Activated CD4-positive, alpha-beta T cell treated with anti-CD3 and anti-CD28 coated beads, Interleukin-2, amount 50 U/mL, for 1 hour (primary cell): ENCODE measurements at places on chromosomes 12 and 14.

GRCh38 chr12:13199592-13199991 is 3.1 kb downstream of the EMP1 start:
- DNase-seq: no peak

GRCh38 chr12:113405694-113406093 is 2.0 kb upstream of the SDS start:
- DNase-seq: no peak

GRCh38 chr12:69055706-69056105 is 122.7 kb upstream of the CPM start:
- no peak for DNase-seq

- no peak for DNase-seq
These were observed 85.9 kb downstream of the ARMH4 start for GRCh38 chr14:58066115-58066514.

DNA sequence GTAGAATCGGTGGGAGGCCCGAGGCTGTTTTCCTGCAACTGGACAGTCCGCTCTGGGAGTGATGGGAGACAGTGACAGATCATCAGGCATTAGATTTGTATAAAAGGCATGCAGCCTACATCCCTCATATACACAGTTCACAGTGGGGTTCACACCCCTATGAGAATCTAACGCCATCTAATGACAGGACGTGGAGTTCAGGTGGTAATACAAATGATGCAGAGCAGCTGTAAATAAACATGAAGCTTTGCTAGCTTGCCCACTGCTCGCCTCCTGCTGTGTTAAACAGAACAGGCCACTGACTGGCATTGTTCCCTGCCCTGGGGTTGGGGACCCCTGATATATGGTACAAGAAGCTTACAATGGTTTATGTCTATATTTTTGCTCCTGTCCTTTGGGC is 179.0 kb downstream of the LRFN5 start:
- no peak for DNase-seq
